ENCODE measurements at places on chromosomes 1 and 21.

DNA sequence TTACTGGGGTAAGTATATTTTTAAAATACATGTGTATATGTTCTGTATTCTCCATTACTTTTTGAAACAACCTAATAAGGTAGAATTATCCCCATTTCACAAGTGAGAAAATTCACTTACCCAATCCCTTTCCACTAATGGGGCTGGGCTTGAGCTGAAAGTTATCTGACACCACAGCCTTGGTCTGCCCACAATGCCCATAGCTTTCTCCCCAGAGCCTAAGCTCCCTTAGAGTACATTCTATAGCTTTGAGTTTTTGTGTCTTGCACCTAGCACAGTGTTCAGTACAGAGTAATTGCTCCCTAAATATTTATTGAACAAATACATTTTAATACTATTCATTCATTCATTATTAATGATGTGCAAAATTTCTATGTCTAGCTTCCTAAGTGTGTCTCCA lies 152.7 kb upstream of the RUNX1 start:
- no peak for DNase-seq

DNA sequence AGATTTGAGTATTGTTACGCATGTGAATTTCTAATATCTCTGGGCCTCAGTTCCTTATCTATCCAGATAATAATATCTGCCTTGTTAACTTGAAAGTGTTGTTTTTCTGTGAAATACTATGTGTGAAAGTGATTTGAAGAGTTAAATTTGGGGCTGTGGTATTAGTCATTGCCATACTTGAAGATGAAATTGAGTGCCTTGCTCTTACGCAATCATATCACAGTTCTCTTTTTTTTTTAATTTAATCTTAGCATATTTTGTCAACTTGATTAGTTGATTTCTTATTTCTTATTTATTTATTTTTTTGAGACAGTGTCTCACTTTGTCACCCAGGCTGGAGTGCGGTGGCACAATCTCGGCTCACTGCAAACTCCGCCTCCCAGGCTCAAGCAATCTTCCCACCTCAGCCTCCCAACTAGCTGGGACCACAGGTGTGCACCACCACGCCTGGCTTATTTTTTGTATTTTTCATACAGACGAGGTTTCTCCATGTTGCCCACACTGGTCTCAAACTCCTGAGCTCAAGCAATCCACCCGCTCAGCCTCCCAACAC lies 31.0 kb downstream of the AGO4 start:
- DNase-seq: no peak

- DNase-seq: no peak
Measured at GRCh38 chr1:17689011-17689410, 66.1 kb upstream of the ACTL8 start.

- no peak for DNase-seq
Measured at GRCh38 chr1:214474467-214474866, 76.9 kb downstream of the PTPN14 start.

- DNase-seq: no peak
Measured at GRCh38 chr1:182630586-182630985, 26.4 kb upstream of the RGS16 start.

GRCh38 chr1:109716121-109716520 lies 4.1 kb downstream of the GSTM5 start:
- DNase-seq: no peak

- no peak for DNase-seq
Measured at GRCh38 chr1:111653709-111654108, 34.1 kb downstream of the RAP1A start.

DNA sequence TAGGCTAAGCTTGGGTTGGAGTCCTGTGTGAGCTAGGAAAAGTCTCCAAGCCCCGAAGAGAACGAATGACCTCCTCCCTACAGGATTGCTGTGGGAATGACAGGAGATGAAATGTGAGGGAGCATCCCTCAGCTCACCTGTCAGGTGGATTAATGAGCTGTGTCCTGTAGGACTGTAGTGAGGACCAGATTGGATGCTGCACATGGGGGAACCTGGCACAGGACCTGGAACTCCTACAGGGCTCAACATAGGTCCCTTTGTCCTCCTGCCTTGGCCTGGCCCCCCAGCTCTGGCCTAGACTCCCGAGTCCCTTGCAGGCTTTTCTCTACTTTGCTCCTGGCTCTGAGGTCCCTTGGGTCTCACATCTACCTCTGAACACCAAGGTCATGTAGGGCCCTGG lies 155.7 kb downstream of the PTPRU start:
- DNase-seq: no peak

DNA sequence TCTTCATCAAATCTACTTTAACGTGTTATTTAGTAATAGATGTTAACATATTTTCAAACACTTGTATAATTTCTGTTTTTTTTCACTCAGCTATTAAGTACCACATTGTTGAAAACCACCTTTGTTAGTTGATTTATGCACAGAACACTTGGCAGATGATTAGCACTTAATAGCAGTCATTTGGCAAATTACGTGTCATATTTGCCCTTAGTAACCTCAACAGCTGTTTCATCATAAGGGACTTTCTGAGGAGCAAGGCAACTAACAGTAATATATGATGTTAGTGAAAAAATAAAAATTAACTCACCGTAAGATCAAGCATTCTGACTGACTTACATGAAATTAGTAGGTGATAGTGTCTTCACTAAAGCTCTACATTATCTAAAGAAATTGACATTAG lies 186.4 kb downstream of the HMCN1 start:
- no peak for DNase-seq

GRCh38 chr1:209411491-209411929 lies 172.0 kb upstream of the CAMK1G start:
- DNase-seq: no peak

DNA sequence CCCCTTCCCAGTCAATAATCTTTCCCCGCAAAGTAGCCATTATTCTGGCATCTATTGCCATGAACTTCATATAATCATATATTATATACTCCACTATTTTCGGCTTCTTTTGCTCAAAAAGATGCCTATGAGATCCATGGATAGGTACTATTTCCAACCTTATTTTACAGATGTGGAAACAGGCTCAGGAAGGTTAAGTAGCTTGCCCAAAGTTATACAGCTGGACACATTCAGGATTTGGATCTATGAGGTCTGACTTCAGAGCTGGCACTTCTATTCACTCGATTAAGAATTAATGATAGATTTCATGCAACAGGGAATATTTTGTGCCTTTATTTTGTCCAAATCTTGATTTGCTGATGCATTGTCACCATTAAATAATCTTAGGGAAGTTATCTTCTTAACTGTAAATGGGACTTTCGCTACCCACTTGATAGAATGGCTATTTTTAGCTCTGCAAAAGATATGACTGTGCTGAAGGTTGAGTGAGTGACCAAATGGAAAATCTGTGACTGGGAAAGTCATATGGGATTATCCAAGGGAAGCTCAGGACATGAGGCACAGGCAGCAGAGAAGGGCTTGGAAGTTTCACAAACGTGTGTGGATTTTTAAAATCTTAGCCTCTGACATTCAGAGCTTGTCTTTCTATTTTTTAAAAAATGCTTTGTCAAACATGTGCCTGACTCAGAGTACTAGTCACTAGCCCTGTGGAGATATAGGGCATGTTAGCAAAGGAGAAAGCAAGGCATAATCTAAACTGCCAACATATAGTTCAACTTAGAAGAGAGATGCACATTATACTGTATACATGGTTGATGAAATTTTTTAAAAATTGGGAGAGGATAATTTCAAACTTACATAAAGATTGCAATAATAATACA lies 36.5 kb downstream of the GIPC2 start:
- DNase-seq: no peak

DNA sequence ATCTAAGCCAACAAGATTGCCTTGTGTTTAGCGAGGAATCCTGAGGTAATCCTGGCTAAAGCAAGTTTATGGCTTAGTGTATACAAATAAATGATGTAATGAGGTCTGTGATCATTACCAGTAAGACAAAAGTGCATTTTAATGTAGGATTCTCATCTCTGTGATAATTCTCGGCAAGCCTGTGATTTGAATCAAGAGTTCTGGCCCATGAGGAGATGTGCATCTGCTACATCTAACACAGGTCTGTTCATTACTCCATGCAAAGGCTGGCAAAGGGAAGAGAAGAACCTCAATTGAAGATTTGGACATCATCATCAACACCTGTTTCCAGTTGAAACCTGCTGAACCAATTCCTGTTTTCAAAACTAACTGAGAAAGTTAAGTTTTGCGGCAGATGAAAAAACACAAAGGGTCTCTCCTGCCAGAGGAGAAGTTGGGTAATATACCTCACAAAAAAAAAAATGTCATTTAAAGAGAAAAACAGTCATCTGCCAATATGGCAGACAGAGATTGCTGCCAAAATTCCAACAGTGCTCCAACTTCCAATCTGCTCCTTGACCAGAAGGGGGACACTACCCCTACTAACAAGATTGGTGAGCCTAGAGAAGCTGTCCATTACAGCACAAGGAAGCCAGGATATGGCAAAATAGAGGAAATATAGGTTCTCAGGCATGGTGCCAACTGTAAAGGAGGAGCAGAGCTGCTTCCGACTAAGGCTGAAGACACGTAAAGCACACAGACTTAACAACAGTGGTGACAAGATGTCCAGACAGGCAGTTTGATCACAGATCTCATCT lies 453.7 kb downstream of the TTLL7 start:
- no peak for DNase-seq

DNA sequence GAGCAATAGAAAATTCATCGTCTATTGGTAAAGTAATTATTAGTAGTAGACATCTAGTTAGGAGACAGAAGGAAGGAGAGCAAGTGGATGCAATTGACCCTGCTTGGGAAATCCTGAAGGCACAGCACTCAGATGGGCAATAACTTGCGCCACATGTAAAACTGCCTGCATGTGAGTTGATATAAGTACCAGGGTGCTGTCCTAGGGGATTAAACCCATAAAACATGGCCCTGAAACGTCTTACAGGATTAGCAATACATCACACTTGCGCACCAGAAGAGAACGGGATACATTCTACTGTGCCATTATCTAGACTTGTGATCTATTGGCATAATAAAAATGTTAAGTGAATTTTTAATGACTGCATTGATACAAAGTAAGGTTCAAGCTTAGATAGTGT lies 277.5 kb upstream of the LYPLAL1 start:
- DNase-seq: no peak

- no peak for DNase-seq
Measured at GRCh38 chr21:30958741-30959140, 77.4 kb upstream of the KRTAP11-1 start.

DNA sequence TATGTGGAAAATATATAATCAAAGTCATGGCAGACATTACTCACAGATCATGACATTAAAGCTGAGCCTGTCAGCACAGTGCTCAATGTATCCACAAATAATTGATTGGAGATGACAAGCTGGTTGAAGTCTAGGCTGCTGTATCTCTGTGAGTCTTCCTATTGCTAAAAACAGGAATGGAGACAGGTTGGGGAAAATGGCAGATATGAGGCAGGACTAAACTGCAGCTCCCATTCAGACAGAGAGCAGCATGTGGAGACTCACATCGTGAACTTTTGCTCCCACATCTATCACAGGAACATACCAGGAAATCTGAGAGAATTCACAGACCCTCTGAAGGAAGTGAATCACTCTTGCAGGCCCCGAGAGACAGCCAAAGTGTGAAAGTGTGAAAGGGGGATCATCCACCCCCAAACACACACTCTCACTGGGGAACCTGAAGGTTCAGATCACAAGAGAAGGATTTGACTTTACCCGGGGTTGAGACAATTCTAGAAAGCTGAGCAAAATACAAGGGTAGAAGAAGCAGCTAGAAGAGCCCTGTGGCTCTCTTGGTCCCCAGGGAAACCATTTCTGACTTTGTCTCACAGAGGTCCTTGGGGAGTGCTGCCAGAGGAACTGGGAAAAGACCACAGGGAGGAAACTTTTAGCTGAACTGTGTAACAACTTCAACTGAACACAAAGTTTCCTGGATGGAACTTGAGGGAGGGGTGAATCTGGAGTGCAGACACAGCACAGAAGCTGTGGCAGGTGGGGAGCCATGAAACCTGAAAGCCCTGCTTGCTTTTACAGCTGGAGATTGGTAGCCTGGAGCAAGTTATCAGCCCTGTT lies 173.4 kb downstream of the S1PR1 start:
- DNase-seq: no peak

- DNase-seq: no peak
Measured at GRCh38 chr1:39080831-39081270, 54.7 kb downstream of the NDUFS5 start.

DNA sequence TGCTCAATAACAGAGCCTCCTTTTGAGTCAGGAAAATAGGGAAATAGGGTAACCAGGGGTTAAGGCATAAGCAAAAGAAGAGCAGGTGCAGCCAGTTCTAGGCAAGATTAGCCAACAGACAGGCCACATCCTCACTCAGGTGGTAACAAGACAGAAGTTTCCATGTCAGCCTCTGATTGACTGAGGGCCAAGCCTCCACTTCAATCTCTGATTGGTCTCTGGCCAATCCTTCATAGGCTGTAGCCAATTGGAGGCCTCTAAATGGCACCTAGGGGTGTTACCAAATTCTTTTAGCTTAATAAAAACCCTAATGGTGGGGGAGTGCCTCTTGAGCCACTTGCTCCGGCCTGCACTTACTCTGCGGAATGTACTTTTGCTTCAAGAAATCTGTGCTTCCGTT lies 37.2 kb downstream of the LACTBL1 start:
- no peak for DNase-seq

GRCh38 chr21:28811860-28812259 lies 180.8 kb downstream of the LTN1 start:
- no peak for DNase-seq

GRCh38 chr1:36919491-36920145 lies 114.7 kb downstream of the GRIK3 start:
- DNase-seq: no peak

DNA sequence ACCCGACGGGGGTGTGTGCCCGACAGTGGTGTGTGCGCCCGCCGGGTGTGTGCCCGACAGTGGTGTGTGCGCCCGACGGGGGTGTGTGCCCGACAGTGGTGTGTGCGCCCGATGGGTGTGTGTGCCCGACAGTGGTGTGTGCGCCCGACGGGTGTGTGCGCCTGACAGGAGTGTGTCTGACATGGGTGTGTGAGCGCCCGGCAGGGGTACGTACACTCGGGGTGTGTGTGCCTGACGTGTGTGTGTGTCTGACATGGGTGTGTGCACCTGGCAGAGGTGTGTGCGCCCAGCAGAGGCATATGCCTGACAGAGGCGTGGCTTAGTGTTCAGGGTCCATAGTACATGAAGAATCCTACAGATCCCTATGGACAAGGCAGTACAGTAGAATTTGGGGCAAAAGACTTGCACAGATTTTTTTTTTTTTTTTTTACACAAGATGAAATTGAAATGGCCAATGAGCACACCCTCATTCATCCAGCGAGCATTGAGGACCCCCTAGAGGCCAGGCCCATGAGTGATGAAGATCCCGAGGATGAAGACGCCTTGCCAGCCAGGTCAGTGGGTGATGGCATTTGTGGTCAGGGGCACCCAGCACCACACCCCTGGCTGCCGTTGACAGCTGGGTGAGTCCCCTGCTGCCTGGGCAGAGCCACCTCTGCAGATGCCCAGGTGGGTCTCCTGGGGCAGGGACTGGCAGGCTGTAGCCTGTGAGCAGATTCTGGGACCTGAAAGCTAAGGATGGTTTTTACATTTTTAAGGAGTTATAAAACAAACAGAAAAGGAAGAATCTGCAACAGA lies 60.1 kb downstream of the ADARB1 start:
- DNase-seq: no peak

GRCh38 chr1:161772397-161772796 lies 6.3 kb downstream of the ATF6 start:
- DNase-seq: no peak
